Activated CD8-positive, alpha-beta memory T cell treated with anti-CD3 and anti-CD28 coated beads, Interleukin-2, amount 10 ng/mL, durations not matched to agents 7 days and 5 days (primary cell): ENCODE measurements at places on chromosomes 16 and 17. TPM values are rescaled to one million over a fixed set of nuclear protein-coding genes. Genes with fewer than 3 reads are reported as not detected.

PRKAR1A gene
- total RNA-seq: 293 TPM

HS3ST6 gene
- total RNA-seq: not detected

TLCD2 gene
- total RNA-seq: 0.28 TPM

ADAD2 gene
- total RNA-seq: not detected

TTYH2 gene
- total RNA-seq: 7.1 TPM

CPD gene
- 25.6 TPM for total RNA-seq

MT3 gene
- 3.6 TPM for total RNA-seq

CDRT15L2 gene
- total RNA-seq: not detected

NPB gene
- not detected for total RNA-seq

CUEDC1 gene
- not detected for total RNA-seq

DNA sequence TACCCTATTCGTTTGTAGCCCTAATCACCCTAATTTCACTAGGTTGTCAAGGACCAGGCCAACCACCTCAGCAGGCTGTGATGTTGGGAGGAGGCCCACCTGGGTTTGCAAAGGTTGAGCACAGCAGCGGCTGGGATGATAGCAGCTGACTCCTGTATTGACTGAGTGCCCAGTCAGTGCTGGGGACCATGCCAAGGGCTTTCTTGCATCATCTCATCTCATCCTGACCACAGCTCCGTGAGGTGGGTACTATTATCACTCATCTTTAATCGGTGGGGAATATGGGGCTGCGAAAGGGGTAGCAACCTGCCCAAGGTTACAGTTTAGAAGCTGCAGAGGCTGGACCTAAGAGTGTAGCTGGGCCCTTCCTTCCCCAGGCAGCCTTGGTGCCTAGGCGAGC is 11.7 kb downstream of the ATPAF2 start:
- DNase-seq: no peak

DNA sequence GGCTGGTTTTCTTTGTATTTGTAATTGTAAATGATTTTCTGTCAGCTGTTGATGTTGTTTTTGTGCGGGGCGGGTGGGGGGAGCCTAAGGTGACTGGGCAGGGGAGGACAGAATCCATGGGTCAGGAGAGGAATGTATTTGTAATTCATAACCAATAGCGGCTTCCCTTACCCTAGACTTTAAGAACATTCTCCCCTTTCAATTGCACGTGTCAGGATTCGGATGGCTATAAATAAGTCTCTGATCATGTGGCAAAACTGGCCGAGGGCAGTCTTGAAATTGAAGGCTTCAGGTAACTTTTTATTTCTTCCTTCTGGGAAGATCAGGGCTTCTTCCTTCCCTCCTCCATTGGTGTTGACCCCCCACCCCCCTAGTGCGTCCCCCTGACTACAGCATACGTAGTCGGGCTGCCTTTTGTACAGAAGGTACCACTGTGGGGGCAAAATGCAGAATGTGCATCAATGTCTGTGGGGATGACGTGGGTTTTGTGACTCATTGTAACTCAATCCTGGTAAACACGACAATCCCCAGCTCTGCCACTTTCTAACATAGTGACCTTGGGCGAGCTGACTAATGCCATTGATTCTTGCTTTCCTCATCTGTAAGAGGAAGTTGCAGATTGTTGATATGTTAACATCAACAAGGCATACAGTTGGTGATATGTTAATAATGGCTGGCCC is 16.2 kb downstream of the MARCHF10 start:
- DNase-seq: peak; percentile 12

GRCh38 chr16:69031877-69032301 is 73.6 kb upstream of the HAS3 start:
- DNase-seq: no peak

DNA sequence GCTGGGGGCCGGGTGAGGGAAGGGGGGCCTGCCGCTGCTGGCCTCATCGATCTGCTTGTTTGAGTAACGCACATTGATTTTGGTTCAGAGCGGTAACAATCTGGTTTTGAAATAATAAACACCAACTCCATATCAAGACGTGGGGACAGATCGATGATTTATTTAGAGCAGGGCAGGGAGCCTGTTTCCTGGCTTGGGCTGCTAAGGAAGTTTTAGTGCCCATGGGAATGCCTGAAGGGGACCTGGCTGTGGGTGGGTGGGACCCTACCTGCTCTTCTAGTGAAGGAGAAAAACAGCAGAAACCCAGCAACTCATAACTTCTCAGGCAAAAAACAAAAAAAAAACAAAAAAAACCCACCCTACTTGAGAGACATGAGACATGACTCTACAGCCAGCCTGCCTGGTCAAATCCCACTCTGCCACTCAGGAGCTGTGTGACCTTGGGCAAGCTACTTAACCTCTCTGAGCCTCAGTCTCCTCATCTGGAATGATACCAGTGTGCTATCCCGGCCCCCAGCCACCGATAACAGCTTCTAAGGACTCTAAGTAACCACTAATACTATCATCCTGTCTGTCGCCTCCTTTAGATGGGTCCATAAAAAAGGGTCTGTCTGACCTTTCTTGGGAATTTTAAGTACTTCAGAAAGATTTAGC is 66.0 kb downstream of the PIPOX start:
- DNase-seq: no peak

GRCh38 chr17:34706029-34706428 is 126.6 kb downstream of the TMEM132E start:
- DNase-seq: no peak

- no peak for DNase-seq
Measured at GRCh38 chr17:44164476-44164875, 6.0 kb upstream of the ASB16 start.

- no peak for DNase-seq
Measured at GRCh38 chr16:909281-910000, 61.3 kb downstream of the LMF1 start.

DNA sequence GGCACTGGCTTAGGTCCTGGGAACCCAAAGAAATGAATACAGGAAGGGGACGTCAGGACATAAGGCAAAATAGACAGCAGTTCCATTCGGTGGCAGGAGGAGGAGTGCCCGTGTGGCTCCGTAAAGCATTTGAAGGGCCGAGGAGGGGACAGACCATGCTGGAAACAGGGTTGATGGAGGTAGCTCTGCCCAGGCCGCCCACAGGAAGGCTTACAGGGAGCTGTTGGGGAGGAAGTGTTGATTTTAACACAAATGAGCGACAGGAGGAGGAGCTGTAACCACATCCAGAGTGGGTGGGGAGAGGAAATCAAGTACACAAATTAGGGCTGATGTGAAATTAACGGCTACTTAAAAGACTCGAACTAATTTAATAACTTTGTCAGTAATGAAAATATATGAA is 54.6 kb downstream of the RBFOX3 start:
- DNase-seq: no peak

DNA sequence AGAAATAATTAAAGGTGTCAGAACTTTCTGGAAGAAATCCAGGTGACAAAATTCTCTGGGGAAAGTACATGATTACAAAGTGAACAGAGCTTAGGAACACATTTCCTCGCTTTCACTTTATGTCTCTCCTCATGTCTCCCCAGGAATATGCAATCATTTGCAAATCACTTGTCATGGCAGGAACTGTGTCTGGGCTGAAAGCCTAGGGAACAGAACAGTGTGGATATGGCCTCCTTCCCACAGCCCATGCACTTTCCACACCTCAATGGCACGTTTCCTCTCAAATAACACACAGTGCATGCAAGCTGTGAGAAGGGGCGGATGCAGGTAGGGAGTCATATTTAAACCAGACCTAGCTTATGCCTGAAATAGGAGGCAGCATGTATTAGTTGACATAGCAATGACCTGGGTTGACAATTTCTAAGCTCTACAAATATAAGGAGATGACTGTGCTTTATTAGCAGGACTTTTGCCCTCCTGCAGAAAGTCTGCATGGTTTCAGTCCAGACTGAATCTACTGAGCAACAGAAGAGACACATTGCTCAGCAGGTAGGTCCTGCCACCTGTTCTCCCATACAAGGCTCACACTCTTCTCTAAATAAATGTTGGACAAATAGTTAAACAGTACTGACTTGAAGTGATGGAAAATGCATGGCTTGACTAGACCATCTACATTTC is 236.0 kb upstream of the ELAC2 start:
- DNase-seq: no peak

- DNase-seq: peak; percentile 53
Measured at GRCh38 chr17:38674014-38674748, 576 bp downstream of the EPOP start.

DNA sequence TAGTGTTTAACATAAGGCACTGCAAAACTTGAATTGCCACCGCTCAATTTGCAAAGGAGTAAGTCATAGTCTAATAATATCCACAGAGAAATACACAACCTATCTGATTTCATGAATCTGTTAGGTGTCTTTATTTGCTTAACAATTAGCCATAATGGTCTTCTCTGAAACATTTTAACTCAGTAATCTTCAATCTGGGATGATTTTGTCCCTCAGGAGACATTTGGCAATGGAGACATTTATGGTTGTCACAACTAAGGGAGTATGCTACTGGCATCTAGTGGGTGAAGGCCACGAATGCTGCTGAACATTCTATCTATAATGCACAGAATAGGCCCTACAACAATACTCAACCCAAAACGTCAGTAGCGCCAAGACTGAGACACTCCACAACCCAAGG is 4.3 kb downstream of the UBE2G1 start:
- DNase-seq: no peak

- no peak for DNase-seq
Measured at GRCh38 chr16:88484505-88485365, 31.7 kb downstream of the ZFPM1 start.

DNA sequence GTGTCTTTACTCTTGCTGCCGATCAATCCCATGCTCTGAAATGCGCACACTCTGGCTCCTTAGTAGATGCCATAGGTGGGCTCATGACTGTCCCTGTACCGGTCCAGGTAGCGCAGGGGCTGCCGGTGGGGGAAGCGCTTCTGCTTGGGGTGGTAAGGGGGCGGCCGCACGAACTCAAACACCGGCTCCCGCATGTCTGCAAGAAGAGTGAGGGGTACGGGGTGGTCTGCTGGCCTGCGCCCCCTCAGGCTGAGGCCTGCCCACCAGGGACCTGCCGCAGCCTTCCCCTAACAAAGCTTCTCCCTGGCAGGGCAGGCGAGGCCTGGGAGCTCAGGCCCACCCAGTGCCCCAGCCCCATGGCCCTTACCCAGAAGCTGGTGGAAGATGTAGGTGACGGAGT is 2.0 kb upstream of the TRIM65 start:
- DNase-seq: no peak

DNA sequence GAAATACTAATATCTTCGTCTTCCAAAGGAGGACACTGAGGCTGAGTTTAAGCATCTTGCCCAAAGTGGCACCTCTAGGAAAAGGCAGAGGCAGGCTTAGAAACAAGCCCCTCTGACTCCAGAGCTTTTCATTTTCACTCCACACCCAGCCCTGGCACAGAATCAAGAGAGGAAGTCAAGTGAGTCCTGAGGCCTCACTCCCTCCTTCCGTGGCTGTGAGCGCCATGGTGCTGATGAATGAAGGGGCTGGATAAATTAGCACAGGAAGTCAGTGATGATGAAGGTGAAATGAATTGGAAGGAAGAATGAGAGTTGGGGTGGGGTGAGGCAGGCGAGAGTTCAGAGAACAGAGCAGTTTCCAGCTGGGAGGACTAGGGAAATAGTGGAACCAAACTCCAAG is 179.3 kb downstream of the TMEM132E start:
- no peak for DNase-seq

DNA sequence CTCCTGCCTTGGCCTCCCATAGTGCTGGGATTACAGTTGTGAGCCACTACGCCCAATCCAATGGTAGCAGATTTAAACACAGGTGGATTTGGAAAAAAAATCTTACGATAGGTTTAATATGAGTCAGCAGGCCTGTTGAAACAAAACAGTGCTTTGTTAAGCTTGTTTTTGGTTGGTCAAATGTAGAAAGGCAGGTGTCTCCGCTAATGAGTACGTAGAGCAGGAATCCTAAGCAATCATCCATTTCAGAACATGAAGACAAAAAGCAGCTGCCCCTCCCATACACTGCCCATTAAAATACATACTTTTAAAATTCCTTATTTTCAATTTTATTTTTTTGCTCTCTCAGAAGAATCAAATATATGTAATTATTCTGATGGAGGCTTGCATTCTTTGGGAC is 1.9 kb upstream of the WWOX start:
- DNase-seq: no peak

DNA sequence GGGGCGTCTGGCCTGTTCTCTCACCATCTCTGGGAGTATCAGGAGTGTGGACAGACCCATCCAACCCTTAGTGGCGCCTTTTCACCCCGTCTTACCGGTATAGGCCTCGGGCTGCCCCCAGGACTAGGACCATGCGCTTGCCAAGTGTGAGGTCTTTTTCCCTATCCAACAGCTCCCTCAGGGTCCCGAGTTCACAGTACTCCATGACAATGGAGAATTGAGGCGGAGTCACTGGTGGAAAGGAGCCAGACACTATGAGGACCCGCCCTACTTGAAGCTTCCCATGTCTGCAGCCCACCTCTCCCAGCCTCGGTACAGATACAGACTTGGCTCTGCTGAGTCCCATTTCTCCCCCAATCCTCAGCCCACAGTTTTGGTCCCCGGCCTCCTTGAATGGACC is 15.9 kb upstream of the RFWD3 start:
- no peak for DNase-seq

DNA sequence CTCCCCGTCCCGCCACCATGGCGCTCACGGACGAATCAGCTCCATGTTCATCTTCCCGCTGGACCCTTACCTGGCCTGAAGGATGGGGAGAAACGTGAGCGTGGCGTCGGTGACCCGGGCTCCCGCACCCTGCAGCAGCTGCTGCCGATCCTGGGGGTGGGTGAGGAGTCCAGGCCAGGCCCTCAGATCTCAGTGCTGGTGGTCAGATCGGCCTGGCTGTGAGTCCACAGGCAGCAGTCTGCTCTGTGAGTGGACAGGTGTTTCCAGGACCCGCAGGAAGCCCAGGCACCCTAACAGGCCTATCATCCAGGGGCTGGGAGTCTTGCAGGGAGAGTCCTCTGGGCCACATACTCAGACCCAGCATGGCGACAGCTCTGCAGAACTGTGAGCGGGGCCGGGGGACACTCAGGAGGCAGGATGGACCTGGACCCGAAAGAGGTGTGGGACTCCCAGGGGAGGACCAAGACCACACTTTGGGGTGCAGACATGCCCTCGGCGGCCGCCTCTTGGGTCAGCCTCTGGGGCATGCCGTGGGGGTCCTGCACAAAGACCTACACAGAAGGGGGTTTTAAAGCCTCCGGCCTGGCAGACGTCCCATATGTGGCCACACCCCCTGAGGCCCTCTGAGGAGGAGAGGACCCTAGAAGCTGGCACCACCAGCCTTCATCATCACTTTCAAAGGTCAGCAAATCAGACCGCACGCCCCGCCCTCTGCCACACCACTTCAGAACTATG is 27.2 kb upstream of the ZNF469 start:
- DNase-seq: no peak

- no peak for DNase-seq
Measured at GRCh38 chr16:66364117-66364958, 2.2 kb upstream of the CDH5 start.

- DNase-seq: no peak
Measured at GRCh38 chr17:43671031-43671692, 9.4 kb upstream of the MEOX1 start.
